ENCODE measurements at places on chromosomes 13 and 19. TPM values are rescaled to one million over a fixed set of nuclear protein-coding genes. Genes with fewer than 3 reads are reported as not detected.

The PRTN3 gene
- 0.04 TPM for polyA plus RNA-seq

- H3K36me3 ChIP-seq, result no peaks in the 10 kb centered on the region
- H3K4me1 ChIP-seq, result no peaks in the 10 kb centered on the region
- peak overlapping the region; percentile 92 for H3K4me3 ChIP-seq
- peak; percentile 90 for DNase-seq
- H3K27ac ChIP-seq, result no peak overlapping the region
Observed at GRCh38 chr13:46551410-46552302, 1.3 kb upstream of the LRCH1 start.

The PSG11 gene
- polyA plus RNA-seq, result not detected

GRCh38 chr13:77048681-77049080 is 21.7 kb upstream of the FBXL3 start:
- H3K27ac ChIP-seq, result peak overlapping the region; percentile 9
- H3K4me1 ChIP-seq, result peaks cover 19% of the 10 kb centered on the region
- no peak overlapping the region for H3K4me3 ChIP-seq
- H3K36me3 ChIP-seq, result no peaks in the 10 kb centered on the region
- no peaks in the 10 kb centered on the region for H3K27me3 ChIP-seq

DNA sequence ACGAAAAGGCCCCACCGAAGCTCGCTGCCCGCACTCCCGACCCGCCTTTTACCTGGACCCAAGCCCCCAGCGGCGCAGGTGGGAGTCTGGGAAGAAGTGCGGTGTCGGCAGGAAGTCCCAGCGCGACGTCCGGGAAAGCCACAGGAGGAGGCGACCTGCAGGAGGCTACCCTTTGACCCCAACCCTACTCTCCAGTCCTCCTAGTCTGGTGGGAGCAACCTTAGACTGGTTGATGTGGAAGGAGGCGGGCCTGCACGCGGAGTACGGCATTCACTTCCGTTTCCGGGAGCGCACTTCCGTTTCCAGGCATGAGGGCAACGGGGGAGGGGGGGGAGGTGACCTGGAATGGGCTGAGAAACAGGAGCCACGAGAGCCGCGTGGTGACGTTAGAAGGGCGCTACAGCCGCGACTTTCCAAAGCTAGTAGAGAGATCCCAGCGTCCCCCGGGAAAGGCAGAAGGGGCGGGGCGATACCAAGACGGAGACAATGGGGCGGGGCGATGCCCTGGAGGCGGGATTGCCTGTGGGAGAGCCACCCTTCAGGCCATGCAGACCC is 28.5 kb downstream of the ZNF266 start:
- peak overlapping the region; percentile 79 for H3K4me3 ChIP-seq
- peaks cover 5% of the 10 kb centered on the region for H3K4me1 ChIP-seq
- peak overlapping the region; percentile 23 for H3K27ac ChIP-seq
- no peaks in the 10 kb centered on the region for H3K36me3 ChIP-seq
- DNase-seq, result peak; percentile 81

DNA sequence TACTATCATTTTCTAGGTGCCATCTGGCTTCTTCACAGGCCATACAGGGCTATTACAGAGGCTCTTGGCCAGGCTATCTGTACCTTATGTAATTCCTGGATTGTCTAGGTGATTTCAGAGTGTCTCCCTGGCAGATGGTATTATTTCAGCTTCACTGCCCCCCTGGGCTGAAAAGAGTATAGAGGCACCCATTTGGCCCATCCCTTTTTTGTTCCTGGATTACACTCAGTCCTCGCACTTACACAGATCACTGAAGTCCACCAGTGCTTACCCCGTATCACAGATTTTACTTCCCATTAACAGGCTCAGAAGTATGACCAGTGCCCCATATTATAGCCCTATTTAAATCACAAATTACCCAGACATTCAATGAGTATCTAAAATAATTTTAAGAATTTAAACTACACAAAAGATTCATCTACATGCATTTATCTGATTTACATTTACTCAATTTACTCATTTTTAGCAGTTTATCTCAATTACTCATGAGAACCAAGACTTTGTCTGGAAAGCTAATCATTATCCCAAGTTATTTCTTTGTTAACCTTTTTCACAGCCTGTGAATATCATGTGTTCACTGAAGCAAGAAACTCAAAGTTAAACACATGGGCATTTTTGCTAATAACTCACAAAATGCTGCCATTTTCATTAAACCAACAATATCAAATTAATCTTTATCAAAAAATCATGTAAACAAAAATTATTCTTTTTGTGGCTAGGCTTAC is 121.0 kb downstream of the PCDH20 start:
- H3K4me1 ChIP-seq, result no peaks in the 10 kb centered on the region
- no peak for DNase-seq
- H3K4me3 ChIP-seq, result no peak overlapping the region
- no peaks in the 10 kb centered on the region for H3K27me3 ChIP-seq

The EPS8L1 gene
- polyA plus RNA-seq, result 1.4 TPM

DNA sequence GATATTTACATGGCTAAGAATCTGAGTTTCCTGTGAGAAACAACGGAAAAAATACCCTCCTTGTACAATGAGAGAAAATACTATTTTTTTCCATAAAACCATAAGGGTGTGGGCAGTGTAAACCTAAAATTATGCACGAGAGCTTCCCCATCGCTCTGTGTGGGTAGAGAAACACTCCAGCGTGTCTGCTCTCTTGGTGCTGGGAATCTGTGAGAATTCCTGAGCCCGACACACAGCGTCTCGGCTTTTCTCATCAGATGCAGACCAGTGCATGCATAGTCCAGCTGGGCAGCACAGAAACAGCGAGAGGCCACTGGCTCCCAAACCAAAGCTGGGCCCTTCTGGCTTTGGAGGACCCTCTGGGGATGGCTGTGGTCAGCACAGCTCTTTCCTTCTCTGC is 12.0 kb downstream of the PLPP2 start:
- no peak overlapping the region for H3K27ac ChIP-seq
- peaks cover 15% of the 10 kb centered on the region for H3K27me3 ChIP-seq
- no peaks in the 10 kb centered on the region for H3K36me3 ChIP-seq
- DNase-seq, result no peak

GRCh38 chr19:46441866-46442265 is 13.1 kb upstream of the PNMA8C start:
- no peak overlapping the region for H3K4me3 ChIP-seq
- H3K36me3 ChIP-seq, result no peaks in the 10 kb centered on the region
- H3K27me3 ChIP-seq, result no peaks in the 10 kb centered on the region
- peaks cover 6% of the 10 kb centered on the region for H3K4me1 ChIP-seq
- DNase-seq, result no peak
- H3K27ac ChIP-seq, result no peak overlapping the region

DNA sequence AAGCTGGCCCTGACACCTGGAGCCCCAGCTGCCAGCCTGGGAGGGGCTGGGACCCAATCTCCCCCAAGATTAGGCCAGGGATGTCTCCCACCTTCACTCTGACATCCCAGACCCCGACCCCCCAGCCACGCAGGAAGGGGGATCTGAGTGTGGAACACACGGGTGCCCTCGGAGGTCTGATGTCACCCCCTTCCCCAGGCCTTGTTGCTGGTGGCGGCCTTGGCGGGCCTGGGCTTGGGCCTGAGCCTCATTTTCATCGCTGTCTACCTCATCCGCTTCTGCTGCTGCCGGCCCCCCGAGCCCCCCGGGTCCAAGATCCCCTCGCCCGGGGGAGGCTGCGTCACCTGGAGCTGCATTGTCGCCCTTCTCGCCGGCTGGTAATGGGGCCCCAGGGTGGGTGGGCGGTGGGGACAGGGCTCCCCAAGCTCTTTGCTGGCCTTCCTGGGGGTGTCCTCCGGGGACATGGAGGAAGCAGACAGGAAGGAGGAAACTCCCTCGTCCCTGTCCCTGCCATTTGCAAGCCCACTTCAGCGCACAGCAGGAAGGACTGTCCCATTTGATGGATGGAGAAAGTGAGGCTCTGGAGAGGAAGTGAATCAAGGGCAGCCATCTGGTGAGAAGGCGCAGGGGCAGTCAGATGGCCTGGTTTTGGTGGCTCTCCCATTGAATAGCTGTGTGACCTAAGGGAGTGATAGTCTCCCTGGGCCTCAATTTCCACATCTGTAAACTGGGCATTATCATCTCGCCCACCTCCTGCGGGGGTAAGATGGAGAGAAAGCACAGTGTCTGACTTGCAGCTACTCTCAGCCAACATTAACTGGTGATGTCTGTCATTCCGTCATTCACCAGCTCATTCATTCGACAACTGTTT is 3.9 kb downstream of the TTYH1 start:
- H3K27ac ChIP-seq, result peak overlapping the region; percentile 9
- DNase-seq, result no peak
- no peaks in the 10 kb centered on the region for H3K4me1 ChIP-seq
- no peaks in the 10 kb centered on the region for H3K27me3 ChIP-seq

The ZNF90 gene
- polyA plus RNA-seq, result 0.13 TPM

DNA sequence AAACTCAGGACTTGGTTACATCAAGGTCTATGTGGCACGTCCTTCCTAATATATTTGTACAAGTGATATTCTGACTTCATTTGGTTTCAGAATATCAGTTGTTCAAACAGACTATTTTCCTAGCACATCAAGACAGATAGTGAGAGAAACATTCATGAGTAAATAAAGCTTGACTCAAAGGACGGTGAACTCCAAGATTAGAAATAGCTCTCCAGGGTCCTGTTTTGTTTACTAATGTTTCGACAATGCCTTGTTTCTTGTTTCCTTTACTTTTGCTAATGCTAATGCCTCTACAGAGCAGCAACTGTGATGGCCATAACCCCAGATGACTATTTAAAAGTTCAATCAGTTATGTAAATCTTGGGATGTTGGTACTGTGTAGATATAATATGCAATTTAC is 313.9 kb downstream of the KLF12 start:
- H3K36me3 ChIP-seq, result no peaks in the 10 kb centered on the region
- no peak overlapping the region for H3K27ac ChIP-seq
- H3K4me1 ChIP-seq, result no peaks in the 10 kb centered on the region
- no peak overlapping the region for H3K4me3 ChIP-seq

All from psoas muscle (tissue), 8 donors.